ENCODE measurements at places on chromosomes 13 and 19. TPM values are rescaled to one million over a fixed set of nuclear protein-coding genes. Genes with fewer than 3 reads are reported as not detected.

The CACNG6 gene
- total RNA-seq = 12.6 TPM

The MYO1F gene
- 0.28 TPM for total RNA-seq

The FCAR gene
- total RNA-seq = not detected

The URAD gene
- total RNA-seq = not detected

The CACNG7 gene
- 11.6 TPM for total RNA-seq

The FUT3 gene
- not detected for total RNA-seq

The ATG4D gene
- 19.2 TPM for total RNA-seq

The EBI3 gene
- 2.7 TPM for total RNA-seq

The ZNF865 gene
- 7.2 TPM for total RNA-seq

The KIR2DL4 gene
- not detected for total RNA-seq

The MUC16 gene
- total RNA-seq = 0.08 TPM

The DIAPH3 gene
- 9.2 TPM for total RNA-seq

The PSG1 gene
- total RNA-seq = 0.21 TPM

The ZNF649 gene
- total RNA-seq = 0.41 TPM

The CYP2A6 gene
- not detected for total RNA-seq

The PRR12 gene
- 27.7 TPM for total RNA-seq

The UBE2L5 gene
- total RNA-seq = not detected

The OR7D2 gene
- total RNA-seq = not detected

The ANKRD24 gene
- total RNA-seq = 0.23 TPM

The XPO4 gene
- total RNA-seq = 8.0 TPM

The CEACAM16 gene
- total RNA-seq = not detected

The ZNF77 gene
- total RNA-seq = 1.8 TPM

The C19orf67 gene
- not detected for total RNA-seq

The GSX1 gene
- not detected for total RNA-seq

The ERICH6B gene
- not detected for total RNA-seq

The PNMA8C gene
- not detected for total RNA-seq

The MADCAM1 gene
- 0.32 TPM for total RNA-seq

The ZNF28 gene
- 0.90 TPM for total RNA-seq

The PSG7 gene
- total RNA-seq = 0.09 TPM

The ZNF536 gene
- total RNA-seq = not detected

The CCDC70 gene
- not detected for total RNA-seq

The ZNF552 gene
- 6.1 TPM for total RNA-seq

The ZNF439 gene
- total RNA-seq = not detected

The NKPD1 gene
- total RNA-seq = 0.05 TPM

The CYP2B6 gene
- not detected for total RNA-seq

The SYNGR4 gene
- total RNA-seq = 3.6 TPM

The KLK3 gene
- total RNA-seq = not detected

The SULT2A1 gene
- not detected for total RNA-seq

The F7 gene
- total RNA-seq = not detected

The ZNF560 gene
- total RNA-seq = not detected

The LIM2 gene
- not detected for total RNA-seq

The SYDE1 gene
- 14.2 TPM for total RNA-seq

Measured in A549 treated with DMSO at 1 μM for 4 hours (cell line).